Amygdala (tissue), 56 donors: ENCODE measurements at places on chromosomes 5 and 9.

DNA sequence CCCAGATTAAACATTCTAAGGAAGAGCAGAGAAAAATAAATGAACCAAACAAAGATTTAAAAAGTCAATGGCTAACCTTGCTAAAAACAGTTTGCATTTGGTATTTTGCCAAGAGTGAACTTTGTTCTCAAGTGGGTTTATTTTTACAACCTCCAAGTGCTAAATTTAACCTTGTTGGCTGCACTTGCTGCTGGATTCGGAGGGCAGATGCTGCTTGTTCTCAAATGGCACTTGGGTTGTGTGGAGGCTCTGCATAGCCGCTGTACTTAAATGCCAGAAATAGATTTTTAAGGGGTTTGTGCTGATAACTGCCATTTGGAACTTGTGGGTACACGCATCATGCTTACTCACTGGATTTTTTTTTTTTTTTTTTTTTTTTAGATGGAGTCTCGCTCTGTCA, 13.3 kb upstream of the SPATA24 start:
- DNase-seq: no peak

DNA sequence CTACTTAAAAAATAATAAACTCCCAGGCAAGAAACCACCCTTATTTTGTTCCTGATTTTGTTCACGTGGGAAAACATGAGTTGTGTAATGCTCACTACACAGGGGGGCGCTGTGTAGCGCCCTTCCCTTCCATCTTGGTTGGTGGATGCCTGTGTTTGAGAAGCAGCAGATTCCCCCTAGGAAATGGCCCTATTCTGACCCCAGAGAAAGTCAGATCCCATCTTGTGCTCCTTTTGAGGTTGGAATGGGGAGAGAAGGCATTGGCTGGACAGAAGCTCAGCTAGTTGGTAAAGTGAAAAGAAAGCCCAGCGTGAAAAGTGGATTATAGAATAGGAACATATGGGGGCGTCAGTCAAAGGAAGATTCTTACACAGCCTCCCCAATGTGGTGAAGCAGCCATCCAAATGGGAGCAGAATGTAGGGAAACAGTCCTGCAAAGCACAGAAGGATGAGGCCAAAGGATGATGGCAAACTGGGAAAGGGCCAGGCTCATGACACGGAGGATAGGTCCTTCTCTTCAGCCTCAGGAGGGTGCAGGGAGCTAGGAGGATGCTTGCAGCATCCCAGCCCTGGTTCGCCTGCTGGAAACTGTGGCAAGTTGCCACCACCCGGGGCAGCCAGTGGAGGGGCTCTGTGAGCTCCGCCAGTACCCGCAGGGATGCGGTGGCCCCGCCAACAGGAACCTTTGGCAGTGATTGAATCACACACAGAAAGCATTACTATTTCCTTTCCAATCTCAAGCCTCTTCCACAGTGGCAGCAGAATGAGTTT, 314.2 kb upstream of the DAP start:
- DNase-seq: no peak

GRCh38 chr5:10621832-10622231, 58.0 kb downstream of the ANKRD33B start:
- DNase-seq: no peak

- no peak for DNase-seq
Observed at GRCh38 chr5:164818445-164818844, 1313.0 kb downstream of the MAT2B start.

DNA sequence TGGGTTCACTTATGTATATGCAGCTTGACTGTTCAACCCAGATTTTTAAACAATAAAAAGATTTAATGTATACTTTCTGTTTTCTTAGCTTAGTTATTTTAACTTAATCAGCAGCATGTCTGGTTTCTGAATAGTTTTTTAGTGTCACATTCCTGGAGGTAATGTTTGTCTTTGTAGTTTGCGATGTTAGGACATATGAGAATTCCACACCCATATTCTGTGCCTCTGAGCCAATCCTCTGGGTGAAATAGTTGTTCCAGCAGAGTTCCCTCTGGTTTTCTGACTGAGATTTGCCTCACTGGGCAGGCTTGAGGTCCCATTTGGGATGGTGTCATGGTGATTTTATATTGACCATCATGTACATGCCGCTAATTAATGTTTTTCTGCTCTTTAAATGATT, 48.6 kb downstream of the INIP start:
- DNase-seq: no peak

- DNase-seq: no peak
Observed at GRCh38 chr9:31597977-31598376, 786.5 kb upstream of the ACO1 start.

GRCh38 chr5:14167211-14167845, 24.2 kb downstream of the TRIO start:
- no peak for DNase-seq

DNA sequence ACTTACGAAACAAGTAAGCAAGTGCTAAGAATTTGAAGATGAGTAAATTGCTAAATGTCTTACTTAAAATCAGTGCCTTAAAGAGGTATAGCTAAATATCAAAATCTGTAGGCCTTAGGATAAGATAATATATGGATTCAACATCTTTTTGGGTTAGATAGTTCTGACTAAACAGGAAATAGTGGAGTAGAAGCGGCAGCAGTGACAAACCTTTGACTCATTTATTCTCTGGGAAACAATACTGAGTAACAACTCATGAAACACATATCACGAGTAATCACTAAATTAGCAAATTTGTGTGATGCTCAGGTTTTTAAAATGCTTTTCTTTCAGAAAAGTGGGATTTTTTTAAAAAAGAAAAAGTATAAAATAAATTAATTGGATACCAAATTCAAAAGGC, 762.1 kb upstream of the TYRP1 start:
- no peak for DNase-seq

DNA sequence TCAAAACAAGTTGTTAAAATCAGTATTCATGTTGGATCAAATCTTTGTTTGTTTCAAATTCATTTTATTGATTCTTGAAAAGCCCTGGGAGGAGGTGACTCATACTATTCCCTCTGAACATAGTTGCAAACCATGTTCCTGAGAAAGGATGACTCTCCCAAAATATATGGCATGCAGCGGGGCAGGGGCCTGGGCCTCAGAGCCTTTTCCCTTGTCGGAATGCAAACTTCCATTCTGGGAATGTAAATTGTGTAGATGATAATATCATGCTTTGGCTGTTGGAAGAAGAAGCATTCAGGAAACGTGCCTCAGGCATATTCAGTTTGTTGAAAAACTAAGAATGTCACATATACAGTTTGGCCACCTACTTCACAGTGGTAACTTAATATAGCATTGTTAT, 242.0 kb downstream of the AUH start:
- no peak for DNase-seq

DNA sequence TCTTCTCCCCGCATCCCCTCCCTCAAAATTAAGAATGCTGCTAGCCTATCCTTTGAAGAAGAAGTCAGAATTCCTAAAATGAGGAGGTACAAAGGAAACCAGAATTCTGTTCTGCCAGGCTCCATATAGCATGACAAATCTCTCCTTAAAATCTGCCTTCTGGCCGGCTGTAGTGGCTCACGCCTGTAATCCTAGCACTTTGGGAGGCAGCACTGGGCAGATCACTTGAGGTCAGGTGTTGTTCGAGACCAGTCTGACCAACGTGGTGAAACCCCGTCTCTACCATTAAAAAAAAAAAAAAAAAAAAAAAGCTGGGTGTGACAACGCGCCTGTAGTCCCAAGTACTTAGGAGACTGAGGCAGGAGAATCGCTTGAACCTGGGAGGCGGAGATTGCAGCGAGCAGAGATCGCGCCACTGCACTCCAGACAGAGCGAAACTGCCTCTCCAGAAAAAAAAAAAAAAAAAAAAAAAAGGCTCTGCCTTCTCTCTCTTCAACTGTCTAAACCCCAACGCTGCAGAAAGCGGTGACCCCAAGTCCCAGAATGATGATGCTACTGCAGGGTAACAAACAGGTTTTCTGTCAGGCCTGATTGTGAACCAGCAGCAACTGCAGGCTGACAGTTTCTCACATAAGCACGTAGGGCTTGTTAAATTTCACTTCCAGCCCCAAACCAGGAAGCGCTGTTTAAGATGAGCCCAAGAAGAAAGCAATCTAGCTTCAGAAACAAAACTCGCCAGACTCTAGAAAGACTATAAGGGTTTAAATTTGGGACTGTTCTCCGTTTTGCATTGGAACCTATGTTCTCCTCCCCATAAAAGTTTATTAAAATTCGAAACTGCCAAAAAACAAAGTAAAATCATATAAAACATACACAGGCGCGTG, 963 bp upstream of the CAST start:
- DNase-seq: no peak

DNA sequence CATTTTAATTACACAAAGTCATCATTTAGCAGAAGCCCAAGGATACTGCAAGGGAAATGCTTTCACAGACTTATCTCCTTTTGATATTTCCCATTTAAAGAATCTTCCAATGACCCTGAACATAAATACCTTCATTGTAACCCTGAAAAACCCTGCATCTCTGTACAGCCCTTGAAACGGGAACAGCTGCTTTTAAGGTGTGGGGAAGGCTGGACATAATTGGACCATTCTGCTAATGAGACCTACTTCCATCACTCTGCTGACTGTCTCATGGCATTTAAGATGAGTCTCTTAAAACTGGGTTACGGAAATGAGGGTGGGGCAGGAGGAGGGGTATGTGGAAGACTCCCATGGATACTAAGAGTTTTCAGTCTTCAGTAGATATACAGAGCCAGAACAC, 485.8 kb downstream of the BRINP1 start:
- DNase-seq: no peak

DNA sequence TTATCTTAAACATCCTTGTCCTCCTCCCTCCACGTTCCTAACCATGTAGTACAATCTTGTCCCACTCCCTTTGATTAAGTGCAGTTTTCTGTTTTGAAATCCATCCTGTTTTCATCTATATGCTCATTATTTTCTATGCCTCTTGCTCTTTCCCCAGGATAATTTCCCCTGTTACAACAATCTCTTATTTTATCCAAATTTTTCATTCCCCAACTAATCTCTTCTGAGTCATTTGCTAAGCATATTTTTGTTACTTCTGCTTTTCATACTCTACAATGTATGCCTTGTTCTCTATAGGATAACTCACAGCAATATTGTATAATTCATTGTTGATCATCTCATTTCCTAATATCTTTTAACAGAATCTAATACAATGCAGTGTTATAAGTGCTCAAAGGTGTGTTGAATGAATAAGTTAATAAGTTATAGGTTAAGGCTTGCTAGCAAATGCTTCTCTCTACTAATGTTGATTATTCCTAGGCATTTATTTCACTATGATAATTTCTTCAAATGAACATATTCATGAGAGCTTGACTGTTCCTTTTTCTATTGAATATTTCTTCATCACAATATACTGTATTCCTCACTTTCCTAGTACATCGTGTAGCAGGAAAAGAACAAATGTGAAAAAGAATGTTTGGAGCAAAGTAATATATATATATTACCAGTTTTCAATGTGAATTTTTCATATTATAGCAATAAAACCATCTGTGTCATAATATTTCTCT, 1.5 kb downstream of the OMD start:
- no peak for DNase-seq

GRCh38 chr5:34533582-34534522, 122.3 kb upstream of the RAI14 start:
- DNase-seq: no peak

DNA sequence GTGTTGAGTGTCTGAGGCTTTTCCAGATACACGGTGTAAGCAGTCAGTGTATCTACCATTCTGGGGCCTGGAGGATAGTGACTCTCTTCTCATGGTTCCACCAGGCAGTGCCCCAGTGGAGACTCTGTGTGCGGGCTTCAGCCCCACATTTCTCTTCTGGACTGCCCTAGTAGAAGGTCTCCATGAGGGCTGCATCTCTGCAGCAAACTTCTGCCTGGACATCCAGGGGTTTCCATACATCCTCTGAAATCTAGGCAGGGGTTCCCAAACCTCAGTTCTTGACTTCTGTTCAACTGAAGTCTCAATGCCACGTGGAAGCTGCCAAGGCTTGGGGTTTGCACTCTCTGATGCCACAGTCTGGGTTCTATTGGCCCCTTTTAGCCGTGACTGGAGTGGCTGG, 256.6 kb upstream of the ITGA1 start:
- DNase-seq: no peak

DNA sequence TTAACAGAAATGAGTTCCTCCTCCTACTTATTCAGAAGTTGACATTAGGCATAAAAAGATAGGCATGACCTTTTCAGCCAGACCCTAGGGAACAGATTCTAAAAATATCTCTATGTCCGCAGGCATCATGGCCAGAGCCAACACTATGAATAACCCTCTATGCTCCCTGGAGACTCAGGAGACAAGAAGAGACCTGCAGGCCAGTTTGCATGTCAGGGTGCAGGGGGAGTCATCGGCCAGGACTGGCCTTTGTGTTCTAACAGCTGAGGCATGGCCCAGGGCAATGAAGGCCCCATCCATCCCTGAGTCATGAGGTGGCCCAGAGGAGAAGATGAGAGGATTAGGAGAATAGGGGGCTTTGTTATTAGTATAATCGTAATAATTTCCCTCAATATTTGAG, 93.8 kb downstream of the TMEM215 start:
- no peak for DNase-seq

DNA sequence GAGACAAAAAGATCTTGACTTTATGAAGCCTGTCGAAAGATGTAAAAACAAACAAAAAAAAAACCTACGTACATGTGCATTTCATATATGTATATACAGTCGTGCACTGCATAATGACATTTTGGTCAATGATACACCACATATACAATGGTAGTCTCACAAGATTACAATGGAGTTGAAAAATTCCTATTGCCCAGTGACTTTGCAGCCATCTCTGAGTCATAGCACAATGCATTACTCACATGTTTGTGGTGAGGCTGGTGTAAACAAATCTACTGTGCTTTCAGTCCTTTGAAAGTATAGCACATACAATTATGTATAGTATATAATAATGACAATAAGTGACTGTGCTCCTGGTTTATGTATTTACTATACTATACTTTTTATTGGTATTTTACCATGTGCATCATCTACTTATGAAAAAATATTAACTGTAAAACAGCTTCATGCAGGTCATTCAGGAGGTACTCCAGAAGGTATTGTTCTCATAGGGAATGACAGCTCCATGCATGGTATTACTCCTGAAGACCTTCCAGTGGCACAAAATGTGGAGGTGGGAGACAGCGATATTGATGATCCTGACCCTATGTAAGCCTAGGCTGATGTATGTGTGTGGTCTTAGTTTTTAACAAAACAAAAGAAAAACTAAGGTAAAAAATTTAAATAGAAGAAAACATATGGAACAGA, 73.7 kb upstream of the FST start:
- DNase-seq: no peak

- DNase-seq: no peak
Observed at GRCh38 chr5:66039296-66039695, 104.8 kb upstream of the SREK1 start.

DNA sequence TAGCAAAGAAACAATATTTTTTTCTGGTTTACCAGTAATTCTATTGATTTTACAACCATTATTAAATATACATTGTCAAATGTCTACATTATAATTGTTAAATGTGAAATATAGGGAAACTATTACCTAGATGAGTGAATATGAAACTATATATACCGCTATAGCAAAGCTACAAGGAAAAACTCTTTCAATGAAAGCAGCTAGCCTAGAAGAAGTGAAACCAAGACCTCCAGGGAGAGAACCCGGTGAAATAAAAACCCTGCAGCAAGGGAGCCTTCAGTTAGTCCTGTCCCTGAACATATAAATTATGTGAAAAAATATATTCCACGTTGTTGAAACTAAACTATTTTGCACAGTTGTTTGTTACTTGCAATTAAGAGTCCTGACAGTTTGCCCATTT, 913.1 kb downstream of the EFNA5 start:
- no peak for DNase-seq

- no peak for DNase-seq
Observed at GRCh38 chr5:170751631-170752030, 31.9 kb upstream of the GABRP start.
